ENCODE measurements at places on chromosomes 2 and 18.

GRCh38 chr2:56450047-56450446 lies 266.3 kb downstream of the CCDC85A start:
- no peak for DNase-seq

DNA sequence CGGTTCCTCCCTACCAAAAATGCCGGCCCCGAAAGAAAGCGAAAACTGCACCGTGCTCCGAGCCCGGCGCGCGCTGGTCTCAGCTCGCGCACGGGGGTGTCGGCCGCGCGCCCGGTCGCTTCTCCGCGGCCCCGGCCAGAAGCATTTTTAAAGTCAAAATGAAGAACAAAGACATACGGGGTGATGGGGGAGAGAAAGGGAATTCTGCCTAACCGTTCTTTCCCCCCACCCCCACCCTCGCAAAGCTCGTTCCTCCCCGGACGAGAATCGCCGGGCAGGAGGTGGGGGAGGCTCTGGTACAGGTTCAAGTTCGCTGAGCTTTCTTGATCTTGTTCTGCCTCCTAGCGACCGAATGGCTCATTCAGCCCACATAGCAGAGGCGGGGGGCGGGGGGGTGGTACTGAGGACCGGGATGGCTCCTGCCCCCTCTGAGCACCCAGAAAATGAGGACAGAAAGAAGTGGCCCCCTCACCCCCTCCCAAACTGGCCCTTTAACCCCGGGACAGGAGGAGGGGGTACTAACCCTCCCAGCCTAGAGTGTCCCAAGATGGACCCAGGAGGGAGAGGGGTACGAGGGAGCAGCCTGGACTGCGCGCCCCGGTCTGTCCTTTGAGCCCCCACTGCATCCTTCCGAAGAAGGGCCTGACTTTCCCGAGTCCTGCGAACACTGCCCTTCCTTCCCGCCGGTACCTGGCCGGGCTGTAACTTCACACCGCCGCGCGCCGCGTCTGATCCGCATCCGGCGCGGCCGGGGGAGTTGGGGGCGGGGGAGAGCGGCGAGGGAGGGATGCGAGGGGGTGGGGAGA lies 3.1 kb downstream of the BCL11A start:
- DNase-seq, result no peak

DNA sequence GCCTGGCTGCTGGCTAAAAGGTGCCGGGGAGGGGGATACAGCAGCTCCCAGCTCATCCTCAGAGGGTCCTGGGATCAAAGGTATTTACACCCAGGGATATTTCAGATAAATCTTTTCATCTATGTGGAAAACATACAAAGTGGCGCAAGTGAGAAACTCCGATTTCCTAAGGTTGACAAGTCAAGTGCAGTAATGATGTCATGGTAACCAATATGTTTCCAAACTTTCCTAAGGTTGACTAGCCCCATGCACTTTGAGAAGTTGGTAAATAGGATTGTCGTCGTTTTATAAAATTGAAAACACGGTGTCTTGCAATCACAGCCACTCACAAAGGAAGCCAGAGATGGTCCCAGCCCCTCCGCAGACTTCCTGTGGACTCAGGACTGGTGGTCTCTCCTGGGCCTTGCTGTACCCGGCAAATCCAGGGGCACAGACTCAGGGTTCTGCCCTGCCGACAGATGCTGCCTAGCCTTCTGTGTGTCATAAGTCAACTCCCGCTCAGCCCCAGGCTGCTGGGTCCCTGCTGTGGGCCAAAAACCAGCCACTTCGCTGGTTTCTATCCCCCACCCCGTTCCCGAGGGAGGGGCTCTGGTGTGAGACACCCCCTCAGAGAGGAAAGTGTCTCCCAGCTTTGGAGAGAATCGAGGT lies 111.2 kb upstream of the PPP1CB start:
- no peak for DNase-seq

DNA sequence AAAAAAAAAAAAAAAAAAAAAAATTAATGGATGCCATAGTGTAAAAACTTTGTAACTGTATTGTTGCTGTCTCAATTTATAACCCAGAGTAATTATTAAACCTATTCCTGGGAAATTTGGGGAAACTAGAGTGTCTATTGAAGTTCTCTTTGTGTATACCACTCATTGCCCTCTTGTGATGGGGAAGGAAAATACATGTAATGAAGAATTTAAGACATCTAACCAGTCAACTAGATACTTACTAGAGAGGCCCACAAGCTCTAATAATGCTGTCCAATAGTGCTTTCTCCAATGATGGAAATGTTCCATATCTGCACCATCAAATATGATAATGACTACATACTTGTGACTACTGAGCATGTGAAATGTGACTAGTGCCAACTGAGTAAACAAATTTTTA lies 168.5 kb upstream of the SLC39A10 start:
- no peak for DNase-seq

DNA sequence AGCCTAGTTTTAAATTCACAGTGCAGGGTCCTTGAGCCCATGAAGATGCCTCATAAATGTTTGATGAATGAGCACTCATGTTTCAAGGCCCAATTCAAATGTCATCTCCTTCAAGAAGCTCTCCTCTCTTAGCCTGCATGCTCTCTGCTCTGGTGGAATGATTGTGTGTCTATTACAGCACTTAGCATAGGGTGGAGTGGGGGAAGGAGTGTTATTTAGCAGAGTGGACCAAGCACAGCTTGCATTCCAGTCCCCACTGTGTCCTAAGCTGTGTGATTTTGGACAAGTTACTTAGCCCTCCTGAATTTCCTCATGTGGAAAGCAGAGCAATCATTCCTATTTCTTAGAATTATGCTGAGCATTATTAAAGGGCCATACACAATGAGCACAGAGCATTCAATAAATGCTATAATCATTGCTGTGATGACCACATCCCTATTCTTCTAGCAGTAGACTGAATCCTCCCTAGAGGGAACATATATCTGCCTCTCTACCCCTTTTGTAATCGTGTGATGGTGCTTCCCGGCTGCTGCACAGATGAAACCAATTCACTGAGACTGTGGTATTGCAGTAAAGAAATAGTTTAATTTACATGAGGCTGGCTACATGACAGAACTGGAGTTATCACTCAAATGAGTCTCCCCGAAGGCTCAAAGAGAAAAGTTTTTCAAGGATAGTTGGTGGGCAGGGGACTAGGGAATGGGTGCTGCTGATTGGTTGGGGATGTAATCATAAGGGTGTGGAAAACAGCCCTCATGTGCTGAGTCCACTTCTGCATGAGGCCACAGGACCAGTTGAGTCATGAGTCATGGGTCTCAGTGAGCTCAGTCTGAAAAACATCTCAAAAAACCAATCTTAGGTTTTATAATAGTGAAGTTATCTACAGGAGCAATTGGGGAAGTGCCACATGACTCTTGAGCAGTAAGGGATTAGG lies 173.4 kb upstream of the NDUFV2 start:
- DNase-seq, result no peak

GRCh38 chr2:81481242-81481993 lies 1176.9 kb upstream of the LRRTM1 start:
- DNase-seq, result no peak

DNA sequence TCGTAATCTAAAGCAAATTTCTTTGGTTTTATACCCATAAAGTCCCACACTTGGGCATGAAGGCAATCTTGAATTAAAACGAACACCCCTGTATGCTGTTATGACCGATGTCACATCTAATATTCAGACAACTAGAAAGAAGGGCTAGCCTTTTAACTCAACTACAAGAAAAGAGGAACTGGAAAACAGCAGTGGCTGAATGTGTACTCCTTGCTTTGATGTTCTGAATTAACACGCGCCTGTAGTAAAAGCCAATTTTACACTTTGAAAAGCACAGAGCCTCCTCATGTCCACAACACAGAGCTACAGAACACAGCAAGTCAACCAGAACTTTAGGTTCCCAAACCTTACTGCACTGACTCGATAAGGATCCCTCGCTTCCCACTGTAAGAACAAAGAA lies 147.6 kb downstream of the HDAC4 start:
- DNase-seq, result no peak

Measured in activated T-cell treated with anti-CD3 and anti-CD28 coated beads for 48 hours (primary cell).